Umbilical cord (tissue), 2 donors: ENCODE measurements at places on chromosomes 4 and X. TPM values are rescaled to one million over a fixed set of nuclear protein-coding genes. Genes with fewer than 3 reads are reported as not detected.

Gene SLITRK2
- total RNA-seq, result 1.2 TPM

Gene KIF4A
- 0.24 TPM for total RNA-seq

Gene IQSEC2
- 3.1 TPM for total RNA-seq

Gene MED14
- total RNA-seq, result 52.0 TPM

Gene PAK3
- 7.7 TPM for total RNA-seq

Gene C4orf50
- 1.4 TPM for total RNA-seq

Gene STARD8
- total RNA-seq, result 2.4 TPM

Gene AMOT
- 12.5 TPM for total RNA-seq

Gene CCNB3
- total RNA-seq, result 0.48 TPM

Gene HTN3
- total RNA-seq, result 4.8 TPM

Gene PAGE2
- not detected for total RNA-seq

Gene IL3RA
- 4.1 TPM for total RNA-seq

Gene SHOX
- total RNA-seq, result 0.96 TPM

Gene GPM6B
- 2.2 TPM for total RNA-seq

Gene UGT8
- total RNA-seq, result 3.6 TPM

Gene PNCK
- 24.1 TPM for total RNA-seq

Gene CXCL10
- total RNA-seq, result not detected

Gene RAB39B
- total RNA-seq, result 7.7 TPM

Gene GYG2
- total RNA-seq, result 9.6 TPM

Gene TSPAN7
- total RNA-seq, result 3.9 TPM

Gene STK32B
- total RNA-seq, result 7.0 TPM

Gene BMPR1B
- total RNA-seq, result 4.3 TPM

Gene UCHL1
- 23.6 TPM for total RNA-seq

Gene SSX1
- total RNA-seq, result not detected

Gene ATP1B4
- total RNA-seq, result 1.4 TPM

Gene PCDH10
- total RNA-seq, result 30.6 TPM

Gene NOP14
- 10.1 TPM for total RNA-seq

Gene SLC9B1
- 12.8 TPM for total RNA-seq

Gene GPRASP3
- 7.0 TPM for total RNA-seq

Gene MAGEC2
- 0.48 TPM for total RNA-seq

Gene PDCL2
- not detected for total RNA-seq

Gene SUPT20HL1
- not detected for total RNA-seq

Gene DRD5
- total RNA-seq, result 0.96 TPM

Gene SGCB
- total RNA-seq, result 51.5 TPM
